ENCODE measurements at places on chromosomes 2 and 18.

GRCh38 chr2:11775384-11775783, 29.0 kb downstream of the LPIN1 start:
- DNase-seq: no peak

DNA sequence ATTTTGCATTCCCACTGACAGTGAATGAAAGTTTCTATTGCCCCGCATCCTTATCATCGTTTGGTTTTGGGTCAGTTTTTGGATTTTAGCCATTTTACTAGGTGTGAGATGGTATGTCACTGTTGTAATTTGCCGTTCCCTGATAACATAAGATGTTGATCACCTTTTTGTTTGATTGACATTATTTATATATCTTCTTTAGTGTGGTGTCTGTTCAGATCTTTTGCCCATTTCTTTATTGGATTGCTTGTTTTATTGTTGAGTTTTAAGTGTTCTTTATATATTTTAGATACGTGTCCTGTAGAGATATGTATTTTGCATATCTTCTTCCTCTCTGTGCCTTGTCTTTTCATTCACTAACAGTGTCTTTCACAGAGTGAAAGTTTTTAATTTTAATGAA, 55.3 kb downstream of the EPC2 start:
- no peak for DNase-seq

DNA sequence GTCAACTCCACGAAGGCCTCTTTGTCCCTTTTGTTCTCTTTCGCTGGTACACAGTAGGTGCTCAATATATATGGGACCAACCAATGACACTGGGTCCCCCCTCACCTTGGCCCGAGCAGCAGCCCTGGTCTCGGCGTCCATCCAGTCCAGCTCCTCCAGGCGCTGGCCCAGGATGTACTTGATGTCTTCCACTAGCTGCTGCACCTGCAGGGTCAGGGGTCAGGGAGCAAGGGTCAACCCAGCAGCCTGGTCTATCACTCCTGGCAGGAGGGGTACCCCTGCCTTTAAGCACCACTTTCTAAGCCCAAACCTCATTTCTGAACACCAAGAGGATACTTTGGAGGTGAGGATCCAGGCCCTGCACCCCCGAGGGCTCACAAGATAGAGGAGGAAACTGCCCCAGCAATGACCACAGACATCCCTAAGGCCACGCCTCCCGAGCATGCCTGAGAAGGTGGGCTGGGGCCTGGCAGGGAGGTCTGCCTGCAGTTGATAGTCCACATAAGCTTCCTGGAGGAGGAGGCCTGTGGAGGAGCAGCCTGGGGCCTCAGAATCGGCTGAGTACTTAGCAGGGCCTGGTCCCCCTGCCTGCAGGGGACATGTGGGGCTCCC, 4.2 kb downstream of the ECEL1 start:
- DNase-seq: no peak

- DNase-seq: no peak
These were observed 304.4 kb upstream of the SALL3 start for GRCh38 chr18:78675231-78675630.

GRCh38 chr2:45330637-45331409, 280.2 kb downstream of the SRBD1 start:
- peak; percentile 34 for DNase-seq

- DNase-seq: no peak
These were observed 306.6 kb upstream of the VWC2L start for GRCh38 chr2:214104219-214104618.

DNA sequence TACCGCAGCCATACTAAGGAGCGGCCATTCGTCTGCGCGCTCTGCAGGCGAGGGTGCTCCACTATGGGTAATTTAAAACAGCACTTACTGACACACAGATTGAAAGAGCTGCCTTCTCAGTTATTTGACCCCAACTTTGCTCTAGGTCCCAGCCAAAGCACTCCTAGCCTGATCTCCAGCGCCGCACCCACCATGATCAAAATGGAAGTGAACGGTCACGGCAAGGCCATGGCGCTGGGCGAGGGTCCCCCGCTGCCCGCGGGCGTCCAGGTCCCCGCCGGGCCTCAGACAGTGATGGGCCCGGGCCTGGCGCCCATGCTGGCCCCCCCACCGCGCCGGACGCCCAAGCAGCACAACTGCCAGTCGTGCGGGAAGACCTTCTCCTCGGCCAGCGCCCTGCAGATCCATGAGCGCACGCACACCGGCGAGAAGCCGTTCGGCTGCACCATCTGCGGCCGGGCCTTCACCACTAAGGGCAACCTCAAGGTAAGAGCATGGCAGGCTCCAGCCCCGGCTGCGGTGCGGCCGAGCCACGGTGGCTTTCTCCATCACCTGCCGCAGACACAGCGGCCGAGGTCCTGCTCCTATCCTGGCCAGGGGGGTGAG, 15.5 kb downstream of the SALL3 start:
- DNase-seq: no peak

GRCh38 chr18:26227051-26227670, 916 bp downstream of the TAF4B start:
- DNase-seq: no peak

- DNase-seq: no peak
These were observed 463 bp upstream of the ALPP start for GRCh38 chr2:232377841-232378734.

DNA sequence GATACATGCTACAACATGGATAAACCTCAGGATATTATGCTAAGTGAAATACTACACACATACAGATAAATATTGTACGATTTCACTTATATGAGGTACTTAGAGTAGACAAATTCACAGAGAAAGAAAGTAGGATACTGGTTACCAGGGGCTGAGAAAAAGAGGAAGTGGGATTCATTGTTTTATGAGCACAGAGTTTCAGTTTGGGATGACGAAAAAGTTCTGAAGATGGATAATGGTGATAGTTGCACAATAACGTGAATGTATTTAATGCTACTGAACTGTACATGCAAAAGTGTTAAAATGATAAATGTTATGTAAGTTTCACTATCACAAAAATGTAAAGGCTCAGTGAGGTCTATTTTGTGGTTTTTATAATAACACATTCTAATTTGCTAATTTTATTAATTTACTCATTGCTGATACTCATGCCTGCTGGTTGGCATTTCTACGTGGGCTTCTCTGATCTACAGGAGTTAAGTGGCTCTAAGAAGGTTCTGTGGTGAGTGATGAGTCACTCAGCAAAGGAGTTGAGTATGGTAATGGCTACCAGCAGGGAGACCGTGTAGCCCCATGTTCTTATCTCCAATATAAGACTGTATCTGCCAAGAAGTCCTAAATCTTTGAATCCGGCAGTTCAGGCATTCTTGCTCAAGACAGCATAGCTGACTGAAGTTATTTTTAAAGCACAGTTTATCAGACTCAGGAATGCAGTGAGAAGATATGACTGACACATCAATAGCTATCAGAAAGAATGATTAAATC, 41.1 kb downstream of the UPP2 start:
- DNase-seq: no peak

DNA sequence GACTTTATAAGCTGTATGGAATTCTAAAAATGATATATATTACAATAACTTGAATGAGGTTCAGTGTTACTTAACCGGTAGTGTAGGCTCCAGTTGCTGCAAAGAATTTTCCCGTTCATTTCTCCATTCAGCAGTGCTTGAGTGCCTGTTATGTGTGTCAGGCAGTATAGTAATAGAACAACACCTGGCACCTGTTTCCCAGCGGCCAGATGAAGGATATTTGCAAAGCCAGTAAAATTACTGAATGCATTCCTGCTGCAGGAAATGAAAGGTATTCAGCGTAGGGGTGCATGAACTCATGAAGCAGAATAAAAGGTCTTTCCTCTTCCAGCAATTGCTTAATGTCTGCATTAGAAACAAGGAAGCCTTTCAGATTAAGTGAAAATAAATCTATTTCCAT, 18.8 kb downstream of the YPEL5 start:
- no peak for DNase-seq

DNA sequence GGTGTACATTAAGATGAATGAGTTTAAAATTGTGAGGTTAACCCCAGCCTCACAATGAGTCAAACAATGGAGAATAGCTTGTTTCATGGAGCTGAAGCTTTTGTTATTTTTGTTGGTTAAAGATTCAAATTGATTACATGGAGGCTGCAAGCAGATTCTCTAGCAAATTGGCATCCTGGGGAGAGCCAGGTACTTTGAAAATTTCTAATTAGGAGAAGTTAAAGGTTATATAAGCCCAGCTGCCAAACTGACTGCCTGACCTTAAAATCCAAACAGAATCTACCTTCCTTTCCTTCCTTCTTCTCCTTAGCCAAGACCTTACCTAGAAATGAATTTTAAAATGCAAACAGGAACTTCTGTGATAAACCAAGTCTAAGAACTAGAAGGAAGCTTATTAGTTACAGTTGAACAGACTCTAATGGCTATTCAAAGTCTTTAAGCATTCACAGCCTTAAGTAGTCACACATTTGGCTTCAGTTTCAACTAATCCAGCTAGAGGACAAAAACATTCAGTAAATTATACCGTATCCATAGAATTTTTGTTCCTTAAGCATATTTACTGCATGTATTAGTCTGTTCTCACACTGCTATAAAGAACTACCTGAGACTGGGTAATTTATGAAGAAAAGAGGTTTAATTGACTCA, 31.5 kb upstream of the PGAP1 start:
- DNase-seq: no peak
